CD14-positive monocyte (primary cell): ENCODE measurements at places on chromosomes 2 and 18.

DNA sequence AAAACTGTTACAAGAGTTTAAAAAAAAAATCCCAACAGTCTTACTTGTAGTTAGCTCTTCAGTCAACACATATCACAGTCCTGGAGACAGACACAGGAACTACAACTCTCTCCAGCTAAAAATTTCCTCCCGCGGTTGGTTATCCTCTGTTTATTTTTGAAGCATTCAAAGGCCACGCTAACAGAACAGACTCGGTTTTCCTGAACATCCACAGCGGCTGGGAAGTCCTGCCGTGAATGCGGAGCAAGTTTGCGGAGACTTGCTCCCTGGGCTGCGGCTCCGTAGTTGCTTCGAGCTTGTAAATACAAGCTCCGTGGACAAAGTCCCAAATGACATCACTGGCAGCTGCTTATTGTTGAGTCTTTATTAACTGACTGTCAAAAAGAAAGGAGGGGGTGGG is at the start of gene NCKAP5:
NCKAP5 (minus strand) TSS at position 292 of the 400 bp plus-strand sequence. CDS start 50,937 bp downstream, outside the sequence.
- no peak for DNase-seq

DNA sequence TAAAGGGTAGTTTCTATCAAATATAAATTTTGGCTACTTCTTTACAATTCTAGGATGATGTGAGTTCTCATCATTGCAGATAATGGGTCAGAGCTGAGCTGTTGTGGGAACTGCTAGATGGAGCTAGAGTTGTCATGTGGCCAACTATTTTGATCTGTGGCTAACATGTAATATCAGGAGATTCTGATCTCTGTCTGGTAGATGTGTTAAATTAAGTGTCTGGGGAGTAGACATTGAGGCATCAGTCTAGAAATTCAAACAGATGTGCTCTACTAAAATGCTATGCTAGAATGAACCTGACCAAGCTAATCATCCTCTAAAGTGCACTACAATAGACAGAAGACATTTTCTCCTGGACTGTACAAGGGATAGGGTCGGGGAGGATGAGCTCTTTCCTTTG is 30.3 kb upstream of the DARS1 start:
- DNase-seq: no peak

- no peak for DNase-seq
Measured at GRCh38 chr2:65024149-65024829, 31.9 kb upstream of the CEP68 start.

DNA sequence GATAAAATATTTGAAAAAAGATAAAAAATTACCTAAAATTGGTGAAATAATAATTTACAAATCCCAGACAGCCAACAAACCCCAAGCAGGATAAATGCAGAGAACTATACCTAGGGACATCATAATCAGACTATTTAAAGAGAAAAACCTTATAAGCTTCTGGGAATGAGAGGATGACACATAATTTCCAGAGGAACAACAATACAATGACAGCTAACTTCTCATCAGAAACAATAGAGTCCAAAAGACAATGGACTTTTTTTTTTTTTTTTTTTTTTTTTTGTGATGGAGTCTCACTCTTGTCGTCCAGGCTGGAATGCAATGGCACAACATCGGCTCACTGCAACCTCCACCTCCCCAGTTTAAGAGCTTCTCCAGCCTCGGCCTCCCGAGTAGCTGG is 65.2 kb downstream of the SOCS6 start:
- no peak for DNase-seq

GRCh38 chr2:26590980-26591618 is 50.1 kb downstream of the CIB4 start:
- no peak for DNase-seq

- no peak for DNase-seq
Measured at GRCh38 chr18:63820694-63821093, 45.5 kb downstream of the SERPINB7 start.

DNA sequence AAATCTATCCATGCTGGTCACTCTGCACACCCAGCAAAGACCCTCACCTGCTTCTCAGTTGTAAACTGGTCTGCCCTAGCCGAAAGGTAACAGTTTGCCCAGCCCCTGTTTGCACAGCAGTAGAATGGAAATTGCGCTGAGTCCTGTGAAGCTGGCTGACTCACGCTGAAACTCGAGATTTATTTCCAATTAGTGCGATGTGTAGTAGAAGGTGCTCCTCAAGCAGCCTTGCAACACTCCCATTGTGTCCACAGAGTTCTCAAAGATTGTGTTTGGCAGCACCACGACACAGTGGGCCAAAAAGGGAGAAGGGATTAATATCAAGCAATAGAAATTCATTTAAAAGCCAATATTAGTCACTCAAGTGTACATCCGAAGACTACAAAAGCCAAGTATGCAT is 21.7 kb upstream of the APCDD1 start:
- DNase-seq: no peak

DNA sequence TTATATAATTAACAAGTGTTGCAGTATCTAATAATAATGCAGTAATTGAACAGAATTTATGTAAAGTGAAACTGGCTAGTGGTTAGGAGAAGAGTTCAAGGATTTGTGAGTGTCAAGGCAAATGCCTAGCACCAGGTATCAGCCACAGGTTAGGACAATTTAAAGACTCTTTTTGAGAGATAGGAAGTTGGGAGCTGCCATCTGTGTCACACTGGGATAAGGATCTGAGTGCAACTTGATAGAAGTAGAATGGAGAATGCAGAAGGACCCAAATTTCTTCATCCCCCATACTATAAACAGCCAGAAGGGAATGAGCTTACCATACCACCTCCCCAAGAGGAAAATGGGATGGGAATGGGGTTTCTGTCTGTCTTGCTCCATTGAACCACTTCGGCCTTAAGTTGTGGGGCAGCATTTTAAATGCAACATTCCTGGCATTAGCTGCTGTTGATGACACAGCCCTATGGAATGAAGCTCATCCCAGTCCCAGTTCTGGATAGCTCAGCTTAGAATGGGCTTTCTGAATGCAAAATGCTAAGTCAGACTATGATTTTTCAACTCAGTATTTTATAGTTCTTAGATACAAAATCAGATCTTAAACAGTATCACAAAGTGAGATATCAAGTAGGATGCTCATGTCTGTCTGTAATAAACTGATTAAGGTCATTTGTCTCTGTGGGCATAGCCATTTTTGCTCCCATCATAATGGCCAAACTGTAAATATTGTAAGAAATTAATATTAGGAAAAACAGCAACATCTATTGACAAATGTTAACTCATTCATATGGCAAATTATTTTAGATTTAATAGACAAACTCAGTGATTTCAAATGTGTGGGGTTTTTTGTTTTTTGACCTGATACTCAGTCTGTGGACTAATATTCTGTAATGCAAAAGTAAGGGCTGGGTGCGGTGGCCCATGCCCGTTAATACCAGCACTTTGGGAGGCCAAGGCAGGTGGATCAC is 44.0 kb downstream of the GPR155 start:
- DNase-seq: no peak

DNA sequence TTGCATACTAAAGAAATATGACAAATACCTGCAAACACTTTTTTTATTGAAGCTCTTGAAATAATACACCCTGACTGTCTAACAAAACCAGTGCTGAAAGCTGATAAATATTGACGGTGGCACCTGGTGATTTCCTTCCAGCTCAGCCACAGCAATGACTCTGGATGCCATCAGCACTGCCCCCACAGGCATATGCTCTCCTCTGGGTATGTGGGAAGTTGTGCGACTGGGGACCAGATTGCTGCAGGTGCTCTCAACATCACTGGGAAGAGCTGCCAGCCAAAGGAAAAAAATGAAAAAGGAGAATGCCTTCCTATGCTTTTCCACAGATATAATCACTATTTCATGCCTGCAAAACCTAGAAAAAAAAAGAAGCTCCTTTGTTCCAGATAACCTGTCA is 141.5 kb downstream of the PIGN start:
- DNase-seq: no peak

DNA sequence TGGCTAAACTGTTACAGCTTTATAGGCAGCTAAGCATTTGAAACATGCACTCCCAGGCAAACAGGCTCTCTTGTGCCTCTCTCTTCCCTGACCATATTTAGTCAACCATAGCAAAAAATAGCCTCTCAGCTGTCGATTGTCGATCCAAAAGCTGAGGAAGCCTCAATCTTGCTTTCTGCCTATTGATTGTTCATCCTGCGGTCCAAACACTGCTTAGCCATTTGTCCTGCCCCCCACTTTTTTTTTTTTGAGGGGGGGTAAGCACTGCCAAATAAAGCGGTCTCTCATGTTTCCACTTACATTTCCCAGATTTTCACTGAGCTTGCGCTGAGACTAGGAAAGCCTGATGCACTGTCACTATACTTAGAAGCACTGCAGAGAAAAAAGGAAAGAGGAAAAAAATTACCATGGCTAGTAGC is 90.8 kb downstream of the MIB1 start:
- DNase-seq: no peak

DNA sequence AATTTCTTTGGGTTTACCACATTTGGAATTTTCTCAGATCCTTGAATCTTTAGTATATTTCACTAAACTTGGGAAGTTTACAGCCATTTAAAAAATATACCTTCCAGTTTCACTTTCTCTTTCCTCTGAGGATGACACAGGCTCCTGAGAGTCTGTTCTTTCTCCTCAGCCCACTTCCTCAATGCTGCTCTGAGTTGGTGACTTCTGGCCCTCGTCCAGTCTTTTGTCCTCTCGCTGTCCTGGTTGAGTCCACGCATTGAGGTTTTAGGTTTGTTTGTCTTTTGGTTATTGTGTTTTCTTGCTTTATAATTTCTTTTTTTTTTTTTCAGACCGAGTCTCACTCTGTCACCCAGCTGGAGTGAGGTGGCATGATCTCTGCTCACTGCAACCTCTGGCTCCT is 40.7 kb upstream of the GALR1 start:
- peak; percentile 90 for DNase-seq

- no peak for DNase-seq
Measured at GRCh38 chr2:180006231-180006630, 866 bp downstream of the CWC22 start.

GRCh38 chr2:169824373-169825333 is at the start of gene METTL5:
METTL5 (minus strand) TSS chr2:169824905; CDS start chr2:169824597, 308 bp downstream.
- DNase-seq: peak; percentile 51

DNA sequence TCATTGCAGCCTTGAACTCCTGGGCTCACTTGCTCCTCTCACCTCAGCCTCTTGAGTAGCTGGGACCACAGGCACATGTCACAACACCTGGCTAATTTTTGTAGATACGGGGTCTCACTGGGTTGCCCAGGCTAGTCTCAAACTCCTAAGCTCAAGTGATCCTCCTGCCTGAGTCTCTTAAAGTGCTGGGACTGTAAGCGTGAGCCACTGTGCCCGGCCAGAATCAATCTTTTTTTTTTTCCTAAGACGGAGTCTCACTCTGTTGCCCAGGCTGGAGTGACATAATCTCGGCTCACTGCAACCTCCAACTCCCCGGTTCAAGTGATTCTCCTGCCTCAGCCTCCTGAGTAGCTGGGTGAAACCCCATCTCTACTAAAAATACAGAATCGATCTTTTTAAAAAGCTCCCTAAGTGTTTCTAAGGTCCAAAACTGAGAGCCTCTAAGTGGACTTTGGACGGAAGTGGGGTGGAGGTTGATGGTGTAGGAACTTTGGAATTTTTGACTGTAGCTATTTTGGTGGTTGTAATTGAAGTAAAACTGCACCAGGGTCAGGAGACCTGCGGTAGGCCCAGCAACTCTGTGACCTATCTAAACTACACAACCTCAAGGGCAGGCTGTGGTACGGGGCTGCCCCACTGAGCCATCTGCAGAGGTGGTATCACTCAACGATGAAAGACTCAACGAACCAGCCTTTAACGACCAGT is 82.9 kb downstream of the POLR1A start:
- no peak for DNase-seq

GRCh38 chr2:7900593-7900992 is 781.3 kb upstream of the ID2 start:
- no peak for DNase-seq

GRCh38 chr18:30271716-30272115 is 770.8 kb downstream of the DSC3 start:
- DNase-seq: no peak

GRCh38 chr2:4098137-4098536 is 394.8 kb downstream of the DCDC2C start:
- no peak for DNase-seq

DNA sequence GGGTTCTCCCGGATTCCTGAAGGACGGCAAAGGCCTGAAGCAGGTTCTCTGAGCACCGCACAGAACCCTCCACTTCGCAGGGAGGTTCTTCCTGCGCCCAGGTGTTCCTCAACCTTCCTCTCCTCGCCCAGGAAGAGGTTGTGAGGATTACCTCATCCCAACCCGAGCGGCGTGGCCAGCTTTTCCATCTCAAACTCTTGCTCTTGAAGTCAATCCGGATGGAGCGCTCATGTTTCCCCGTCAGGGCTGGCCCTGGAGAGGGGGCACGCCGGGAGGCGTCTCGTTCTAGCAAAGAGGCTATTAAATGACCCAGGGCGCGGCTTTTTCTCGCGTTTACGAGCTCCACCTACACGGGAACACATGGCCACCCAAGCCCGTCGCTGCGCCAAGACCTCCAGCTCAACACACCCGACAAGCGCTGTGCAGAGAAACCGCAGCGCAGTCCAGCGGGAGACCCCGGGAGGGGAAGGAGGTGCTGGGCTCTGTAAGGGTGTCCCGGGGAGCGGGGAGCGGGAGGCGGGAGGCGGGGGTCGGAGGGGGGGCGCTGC is 540 bp upstream of the RAB10 start:
- peak; percentile 28 for DNase-seq

- peak; percentile 2 for DNase-seq
Measured at GRCh38 chr2:192267484-192267883, 72.8 kb upstream of the TMEFF2 start.

- peak; percentile 56 for DNase-seq
Measured at GRCh38 chr2:151289972-151290866, 751 bp upstream of the NMI start.

DNA sequence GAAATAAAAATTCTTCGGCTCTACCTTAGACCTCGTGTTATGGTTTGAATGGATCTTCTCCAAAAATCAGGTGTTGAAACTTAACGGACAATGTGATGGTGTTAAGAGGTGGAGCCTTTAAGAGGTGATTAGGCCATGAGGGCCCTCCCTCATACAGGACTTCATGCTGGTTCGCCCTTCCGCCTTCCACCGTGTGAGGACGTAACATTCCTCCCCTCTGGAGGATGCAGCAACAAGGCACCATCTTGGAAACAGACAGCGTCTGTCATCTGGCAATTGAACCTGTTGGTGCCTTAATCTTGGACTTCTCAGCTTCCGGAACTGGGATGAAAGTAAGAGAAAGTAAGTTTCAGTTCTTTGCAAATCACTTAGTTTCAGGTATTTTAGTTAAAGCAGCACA is 126.3 kb upstream of the SPRED2 start:
- DNase-seq: no peak

- no peak for DNase-seq
Measured at GRCh38 chr18:22228976-22229375, 59.6 kb downstream of the GATA6 start.
